Endodermal cell (in vitro differentiated cells): ENCODE measurements at places on chromosomes 6 and 20. TPM values are rescaled to one million over a fixed set of nuclear protein-coding genes. Genes with fewer than 3 reads are reported as not detected.

The GGTLC1 gene
- not detected in 3 replicates for total RNA-seq

DNA sequence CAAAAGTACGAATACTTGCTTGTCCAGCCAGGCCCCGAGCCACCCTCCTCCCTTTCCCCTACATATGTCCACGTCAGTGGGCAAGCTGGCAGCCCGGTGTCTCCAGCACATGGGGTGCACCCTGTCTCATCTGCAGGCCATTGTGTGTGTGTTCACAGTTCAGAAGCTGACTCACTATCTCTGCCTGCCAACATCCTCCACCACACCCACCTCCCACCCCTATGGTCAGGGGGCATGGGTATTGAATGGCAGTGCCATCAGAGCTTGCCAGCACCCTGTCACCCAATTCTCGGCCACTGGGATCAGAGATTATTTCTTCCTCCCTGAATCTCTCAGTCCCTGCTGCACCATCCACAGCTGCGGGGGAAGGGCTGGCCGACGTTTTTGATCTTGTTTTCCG lies 195.7 kb downstream of the FARS2 start:
- no peaks in the 10 kb centered on the region for H3K36me3 ChIP-seq
- DNase-seq, result peak; percentile 72
- peaks cover 17% of the 10 kb centered on the region for H3K4me1 ChIP-seq
- H3K27ac ChIP-seq, result no peak overlapping the region
- peak overlapping the region; percentile 6 for H3K4me3 ChIP-seq

DNA sequence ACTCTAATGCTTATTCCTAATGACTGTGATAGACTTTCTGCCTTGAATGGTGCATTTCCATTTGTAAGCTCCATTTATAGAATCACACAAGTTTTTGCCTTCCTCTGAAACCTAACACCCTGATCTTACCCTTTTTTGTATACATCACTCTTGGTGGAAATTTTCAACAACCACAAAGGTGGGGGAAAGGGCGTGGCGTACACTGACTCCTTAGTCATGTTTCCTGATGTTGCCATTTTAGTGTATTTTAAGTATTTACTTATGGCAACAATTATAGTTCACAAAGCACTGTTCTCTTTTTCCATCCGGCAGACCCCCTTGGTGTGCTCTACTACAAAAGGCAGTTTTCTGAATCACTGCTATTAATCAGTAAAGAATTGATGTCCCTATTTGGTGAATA lies 92.0 kb downstream of the ATXN1 start:
- H3K27me3 ChIP-seq, result no peaks in the 10 kb centered on the region
- no peaks in the 10 kb centered on the region for H3K4me1 ChIP-seq
- H3K27ac ChIP-seq, result no peak overlapping the region
- no peak overlapping the region for H3K4me3 ChIP-seq

DNA sequence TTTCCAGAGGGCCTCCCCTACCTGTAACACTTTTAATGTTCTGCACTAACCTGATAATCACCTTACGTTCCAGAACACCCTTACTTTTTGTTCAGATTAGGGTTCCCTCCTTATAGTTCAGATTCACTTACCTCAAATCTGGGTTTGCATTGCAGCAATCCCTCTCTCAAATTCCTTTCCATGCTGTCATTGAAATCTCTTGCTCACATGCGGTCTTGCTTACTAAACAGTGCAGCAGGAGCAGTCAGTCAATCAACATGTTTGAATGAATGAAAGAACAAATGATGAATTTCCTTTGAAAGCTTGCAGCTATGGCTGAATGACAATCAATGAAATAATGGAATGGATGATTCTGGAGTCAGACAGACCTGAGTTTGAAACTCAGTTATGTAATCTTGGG lies 200.1 kb downstream of the HIVEP2 start:
- no peaks in the 10 kb centered on the region for H3K27me3 ChIP-seq
- no peaks in the 10 kb centered on the region for H3K4me1 ChIP-seq
- DNase-seq, result no peak
- H3K36me3 ChIP-seq, result no peaks in the 10 kb centered on the region
- no peak overlapping the region for H3K4me3 ChIP-seq

DNA sequence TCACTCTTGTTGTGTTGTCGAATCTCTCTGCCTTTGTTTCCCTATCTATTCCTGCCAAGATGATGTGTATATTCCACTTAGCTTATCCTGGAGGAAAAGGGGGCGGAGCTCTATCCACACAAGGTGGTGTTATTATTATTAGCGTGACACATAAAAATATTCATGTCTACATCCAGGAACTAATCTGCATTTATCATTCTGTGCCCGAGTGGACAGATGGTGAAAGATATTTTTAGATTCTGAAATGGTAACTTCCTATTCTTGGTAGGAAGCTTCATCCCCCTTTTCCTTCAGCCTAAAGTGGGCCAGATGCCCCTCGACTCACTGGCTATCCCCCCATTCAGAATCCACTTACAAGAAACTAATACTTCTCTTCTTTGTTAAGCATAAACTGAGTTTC lies 2.0 kb downstream of the XKR7 start:
- H3K4me3 ChIP-seq, result no peak overlapping the region
- no peak for DNase-seq
- peaks cover 19% of the 10 kb centered on the region for H3K4me1 ChIP-seq
- no peaks in the 10 kb centered on the region for H3K36me3 ChIP-seq
- H3K27ac ChIP-seq, result no peak overlapping the region
- peaks cover 38% of the 10 kb centered on the region for H3K27me3 ChIP-seq

DNA sequence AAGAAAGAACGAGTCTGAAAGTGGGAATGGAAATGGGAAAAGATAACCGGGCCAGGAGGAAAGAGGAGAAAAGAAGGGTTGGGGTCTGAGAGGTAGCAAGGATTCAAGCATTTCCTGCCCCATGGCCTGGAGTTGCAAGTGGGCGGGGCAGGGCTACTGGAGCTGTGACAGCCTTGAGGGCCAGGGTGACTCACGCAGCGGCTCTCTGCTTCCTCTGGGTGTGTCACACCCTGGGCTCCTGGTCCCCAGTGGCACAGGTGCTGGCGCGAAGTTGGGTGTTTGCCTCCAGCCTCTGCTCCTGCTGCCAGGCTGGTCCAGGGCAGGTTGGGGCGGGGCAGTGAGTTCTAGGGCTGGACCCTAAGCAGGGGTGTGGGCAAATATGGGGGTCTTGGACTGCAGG lies 3.3 kb upstream of the ULBP3 start:
- no peaks in the 10 kb centered on the region for H3K36me3 ChIP-seq
- DNase-seq, result peak; percentile 85
- H3K4me1 ChIP-seq, result no peaks in the 10 kb centered on the region
- peaks cover 22% of the 10 kb centered on the region for H3K27me3 ChIP-seq
- H3K4me3 ChIP-seq, result no peak overlapping the region

- H3K4me1 ChIP-seq, result peaks cover 12% of the 10 kb centered on the region
- DNase-seq, result no peak
- no peaks in the 10 kb centered on the region for H3K27me3 ChIP-seq
- no peaks in the 10 kb centered on the region for H3K36me3 ChIP-seq
- no peak overlapping the region for H3K4me3 ChIP-seq
Measured at GRCh38 chr6:95685822-95686221, 108.5 kb downstream of the MANEA start.

The PXMP4 gene
- total RNA-seq, result 3.8 and 4.5 TPM in 2 replicates

DNA sequence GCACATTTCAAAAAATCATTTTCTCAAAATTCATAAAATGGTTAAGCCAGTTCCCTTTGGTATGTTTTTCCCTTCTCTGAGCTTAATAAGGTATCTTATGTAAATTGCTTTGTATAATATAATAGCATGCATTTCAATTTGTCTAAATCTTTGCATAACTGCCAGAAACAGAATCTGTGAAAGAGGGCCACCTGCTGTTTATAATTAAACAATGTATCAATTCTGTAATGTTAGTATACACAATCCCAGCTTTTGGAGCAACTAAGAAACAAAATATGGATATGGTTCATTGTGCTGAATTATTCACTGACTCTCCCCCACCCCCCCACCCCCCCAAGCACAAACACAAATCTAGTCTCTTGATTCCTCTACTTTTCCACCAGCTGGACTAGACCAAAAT lies 54.8 kb downstream of the GPX5 start:
- H3K27me3 ChIP-seq, result peaks cover 19% of the 10 kb centered on the region
- H3K27ac ChIP-seq, result no peak overlapping the region
- no peak for DNase-seq
- peaks cover 6% of the 10 kb centered on the region for H3K36me3 ChIP-seq

DNA sequence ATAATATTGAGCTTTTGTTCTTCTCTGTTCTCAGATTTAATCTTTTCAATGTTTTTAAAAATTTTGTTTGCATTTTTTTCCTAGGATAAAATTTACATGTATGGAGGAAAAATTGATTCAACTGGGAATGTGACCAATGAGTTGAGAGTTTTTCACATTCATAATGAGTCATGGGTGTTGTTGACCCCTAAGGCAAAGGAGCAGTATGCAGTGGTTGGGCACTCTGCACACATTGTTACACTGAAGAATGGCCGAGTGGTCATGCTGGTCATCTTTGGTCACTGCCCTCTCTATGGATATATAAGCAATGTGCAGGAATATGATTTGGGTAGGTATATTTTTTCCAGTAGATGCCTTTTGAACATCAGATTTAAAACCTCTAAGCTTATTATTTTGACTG lies 89.8 kb downstream of the ATRN start:
- DNase-seq, result no peak
- no peaks in the 10 kb centered on the region for H3K27me3 ChIP-seq
- no peaks in the 10 kb centered on the region for H3K4me1 ChIP-seq
- H3K27ac ChIP-seq, result no peak overlapping the region
- no peak overlapping the region for H3K4me3 ChIP-seq

DNA sequence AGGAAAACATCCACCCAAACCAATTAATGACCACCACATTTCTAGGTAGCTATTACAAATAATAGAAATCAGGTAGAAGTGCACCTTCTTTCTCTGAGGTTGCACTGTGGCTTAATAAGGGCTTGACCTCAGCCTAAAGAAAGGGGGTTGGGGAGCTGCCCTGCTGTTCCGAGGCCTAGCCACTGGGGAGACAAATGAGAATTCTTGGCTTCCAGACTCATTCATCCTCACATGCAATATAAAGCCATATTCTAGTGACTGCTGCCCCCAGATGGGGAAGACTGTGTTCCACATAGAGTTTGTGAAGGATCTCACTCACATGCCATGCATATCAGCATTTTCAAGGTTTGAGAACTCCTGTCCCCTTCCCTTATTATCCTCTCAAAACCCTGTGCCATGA lies 22.9 kb downstream of the SAYSD1 start:
- DNase-seq, result peak; percentile 77
- no peak overlapping the region for H3K4me3 ChIP-seq
- no peaks in the 10 kb centered on the region for H3K4me1 ChIP-seq
- no peak overlapping the region for H3K27ac ChIP-seq

GRCh38 chr6:1906609-1907008 lies 296.9 kb downstream of the FOXC1 start:
- H3K36me3 ChIP-seq, result no peaks in the 10 kb centered on the region
- no peak overlapping the region for H3K4me3 ChIP-seq
- peak; percentile 59 for DNase-seq
- no peaks in the 10 kb centered on the region for H3K27me3 ChIP-seq

The ABHD16B gene
- not detected in 3 replicates for total RNA-seq

The EEF1E1 gene
- total RNA-seq, result 22.0 to 47.1 TPM (median 46.6 TPM) in 3 replicates

The COL21A1 gene
- 0.90 and 1.9 TPM in 2 replicates for total RNA-seq

DNA sequence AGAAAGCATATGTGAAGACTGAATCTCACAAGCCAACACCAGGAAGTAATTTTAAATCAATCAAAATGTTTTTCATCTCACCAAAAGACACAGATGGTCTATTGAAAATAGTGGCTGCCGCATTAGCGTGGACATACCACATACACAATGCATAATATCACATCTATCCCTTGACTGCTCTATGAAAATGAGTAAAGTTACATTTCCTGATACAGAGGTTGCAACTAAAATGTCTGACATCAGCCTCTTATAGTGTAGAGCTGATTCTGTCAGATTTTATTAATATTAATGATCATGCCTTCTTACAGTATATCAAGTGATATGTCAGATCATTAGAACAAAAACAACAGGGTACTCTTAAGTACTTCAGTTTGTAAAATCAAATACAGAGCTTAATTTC lies 339.8 kb upstream of the EPHA7 start:
- H3K4me3 ChIP-seq, result no peak overlapping the region
- no peak for DNase-seq
- H3K27me3 ChIP-seq, result no peaks in the 10 kb centered on the region

The ZNF318 gene
- total RNA-seq, result 20.1 and 21.3 TPM in 2 replicates

DNA sequence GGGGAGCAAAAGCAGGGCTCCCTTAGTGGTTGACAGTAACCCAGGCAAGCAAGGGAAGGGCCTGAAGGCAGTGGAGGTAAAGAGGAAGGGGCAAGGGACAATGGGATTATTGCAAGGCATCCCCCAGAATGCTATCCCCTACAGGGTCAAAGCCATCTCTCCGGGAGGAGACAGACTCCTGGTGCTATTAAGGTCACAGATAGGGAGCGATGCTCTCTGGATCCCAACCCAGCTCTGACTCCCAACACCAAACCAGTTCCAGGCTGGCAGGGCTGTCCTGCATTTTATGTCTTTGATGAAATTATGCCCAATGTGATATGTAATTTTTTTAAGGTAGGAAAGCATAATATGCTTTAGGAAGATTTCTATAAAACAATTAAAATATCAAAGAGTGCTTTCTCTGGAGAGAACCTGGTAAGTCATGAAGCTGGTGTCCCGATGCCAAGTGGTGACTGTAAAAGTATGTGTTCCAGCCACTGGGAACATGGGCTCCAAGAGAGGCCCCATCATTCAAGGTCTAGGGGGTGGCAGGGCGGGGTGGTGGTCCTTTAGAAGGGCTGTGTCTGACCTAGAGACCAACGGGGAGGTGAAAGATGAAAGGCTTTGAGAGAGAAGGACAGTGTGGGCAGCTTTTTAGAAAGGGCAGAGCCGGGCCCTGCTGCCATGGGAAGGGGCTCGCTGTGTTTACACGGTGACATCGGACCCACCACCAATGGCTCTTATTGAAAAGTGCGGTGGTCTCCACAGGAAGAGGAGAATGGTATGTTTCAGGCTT lies 276.5 kb downstream of the CDC5L start:
- H3K4me3 ChIP-seq, result no peak overlapping the region
- peaks cover 12% of the 10 kb centered on the region for H3K27me3 ChIP-seq
- DNase-seq, result peak; percentile 43
- H3K27ac ChIP-seq, result no peak overlapping the region

- H3K27me3 ChIP-seq, result no peaks in the 10 kb centered on the region
- H3K36me3 ChIP-seq, result no peaks in the 10 kb centered on the region
- H3K4me1 ChIP-seq, result peaks cover 6% of the 10 kb centered on the region
- DNase-seq, result peak; percentile 49
- no peak overlapping the region for H3K4me3 ChIP-seq
Measured at GRCh38 chr6:11381801-11382513, 149.5 kb upstream of the NEDD9 start.

DNA sequence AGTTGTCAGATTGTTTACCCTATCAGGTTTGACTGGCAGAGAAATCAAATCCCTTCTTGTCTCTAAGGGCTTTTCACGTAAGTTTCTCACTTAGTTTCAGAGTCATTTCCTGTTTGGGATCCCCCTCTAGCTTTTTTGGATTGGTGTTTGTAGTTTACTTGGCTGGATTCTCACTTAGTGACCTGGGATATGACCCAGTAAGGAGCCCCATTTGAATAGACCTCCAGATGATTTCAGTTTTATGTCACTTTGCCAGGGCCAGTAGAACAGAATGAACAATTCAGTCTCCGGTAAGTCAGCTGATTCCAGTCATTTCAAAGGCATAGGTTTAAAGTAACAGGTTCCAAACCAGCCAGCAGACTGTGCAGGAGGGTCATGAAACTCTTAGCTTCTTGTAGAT lies 8.2 kb downstream of the FAM135A start:
- no peaks in the 10 kb centered on the region for H3K4me1 ChIP-seq
- H3K27me3 ChIP-seq, result no peaks in the 10 kb centered on the region
- peaks cover 14% of the 10 kb centered on the region for H3K36me3 ChIP-seq

- no peak overlapping the region for H3K4me3 ChIP-seq
- no peaks in the 10 kb centered on the region for H3K36me3 ChIP-seq
- no peak for DNase-seq
- H3K27ac ChIP-seq, result no peak overlapping the region
Measured at GRCh38 chr6:17096652-17097051, 5.2 kb upstream of the STMND1 start.
